ENCODE measurements at places on chromosomes 3 and 15. TPM values are rescaled to one million over a fixed set of nuclear protein-coding genes. Genes with fewer than 3 reads are reported as not detected.

DNA sequence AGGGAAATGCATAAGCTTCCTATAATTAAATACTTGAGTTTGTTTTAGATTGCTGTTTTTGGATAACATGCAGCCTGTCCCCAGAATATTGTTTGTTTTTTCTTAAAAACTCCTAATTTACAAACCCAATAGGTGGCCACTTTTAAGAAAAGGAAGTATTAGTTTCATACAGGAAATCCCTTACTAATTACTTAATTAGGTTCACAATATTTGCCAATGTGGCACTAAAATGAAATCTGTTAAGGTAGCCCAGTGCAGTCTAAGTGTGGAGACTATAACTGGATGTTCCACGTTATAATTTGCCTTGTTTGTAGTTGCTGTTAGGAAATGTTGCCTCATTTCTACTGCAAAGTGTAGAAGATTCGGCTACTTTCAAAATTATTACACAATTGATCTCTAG, 195.8 kb downstream of the BBX start:
- no peak for DNase-seq

DNA sequence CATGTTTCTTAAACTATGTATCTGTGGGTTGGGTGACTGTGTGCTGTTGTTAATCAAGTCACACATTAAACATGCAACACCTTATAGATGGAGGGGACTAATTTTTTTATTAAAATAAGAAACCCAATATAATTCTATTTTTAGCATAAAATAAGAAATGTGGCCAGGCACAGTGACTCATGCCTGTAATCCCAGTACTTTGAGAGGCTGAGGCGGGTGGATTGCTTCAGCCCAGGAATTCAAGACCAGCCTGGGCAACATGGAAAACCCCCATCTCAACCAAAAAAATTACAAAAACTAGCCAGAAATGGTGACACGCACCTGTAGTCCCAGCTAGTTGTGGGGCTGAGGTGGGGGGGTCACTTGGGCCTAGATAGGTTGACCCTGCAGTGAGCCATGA, 1021.0 kb downstream of the EPHA3 start:
- no peak for DNase-seq

DNA sequence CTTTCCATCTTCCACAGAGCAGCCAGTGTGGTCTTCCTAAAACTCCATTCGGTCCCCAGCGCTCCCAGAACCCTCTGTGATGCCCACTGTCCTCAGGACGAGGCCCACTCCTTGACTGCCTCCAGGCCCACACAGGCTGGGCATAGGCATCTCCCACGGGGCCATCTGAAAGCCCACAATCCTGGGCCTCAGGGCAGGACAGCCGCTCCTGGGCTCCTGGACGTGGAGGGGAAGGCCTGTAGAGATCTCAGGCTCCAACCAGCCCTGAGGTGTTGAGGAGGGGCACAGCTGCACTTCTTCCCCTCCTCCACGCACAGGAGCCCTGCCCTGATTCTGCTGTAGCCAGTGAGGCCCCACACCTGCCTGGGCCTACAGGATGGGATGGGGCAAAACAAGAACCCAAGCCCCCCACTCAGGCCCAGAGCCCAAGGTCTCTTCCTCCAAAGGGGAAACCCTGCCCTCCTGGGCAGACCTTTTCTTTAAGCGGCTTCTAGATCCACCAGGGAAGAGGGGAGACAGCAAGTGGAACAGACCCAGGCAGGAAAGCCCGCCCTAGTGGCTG, 25.9 kb downstream of the SHISA5 start:
- no peak for DNase-seq

GRCh38 chr3:193594946-193595689, 2.1 kb downstream of the OPA1 start:
- no peak for DNase-seq

DNA sequence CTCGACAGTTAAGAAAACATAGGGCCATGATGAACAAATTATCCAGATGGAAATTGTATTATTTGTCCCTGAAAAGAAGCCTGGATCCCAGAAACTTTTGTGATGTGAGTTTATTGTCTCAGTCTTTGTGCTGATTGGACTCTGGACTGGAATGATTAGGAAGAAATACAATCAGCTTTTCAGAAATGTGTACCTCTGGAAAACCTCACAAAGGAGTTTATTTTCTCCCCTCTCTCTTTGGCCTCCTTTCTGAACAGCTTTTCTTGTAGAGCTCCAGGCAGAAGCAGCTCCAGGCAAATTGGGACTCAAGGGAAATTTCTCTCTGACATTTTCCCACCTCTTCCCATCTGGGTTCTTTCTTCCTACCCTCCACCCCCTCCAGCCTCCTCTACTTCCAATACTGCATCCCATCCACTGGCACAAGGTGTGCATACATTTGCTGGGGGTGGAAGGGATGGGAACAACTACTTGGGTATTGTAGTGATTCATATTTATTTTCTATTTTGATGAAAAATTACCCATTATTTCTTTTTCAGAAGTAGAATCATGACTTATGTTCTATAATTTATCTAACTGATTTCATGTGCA, 119.7 kb downstream of the CD47 start:
- no peak for DNase-seq

- DNase-seq: peak; percentile 65
Observed at GRCh38 chr3:176939022-176939817, 258.1 kb downstream of the TBL1XR1 start.

- DNase-seq: no peak
Observed at GRCh38 chr3:59845386-59845785, 795.6 kb upstream of the CFAP20DC start.

GRCh38 chr3:195208183-195208582, 62.8 kb downstream of the XXYLT1 start:
- DNase-seq: no peak

- no peak for DNase-seq
Observed at GRCh38 chr3:13507570-13508339, 27.6 kb downstream of the HDAC11 start.

DNA sequence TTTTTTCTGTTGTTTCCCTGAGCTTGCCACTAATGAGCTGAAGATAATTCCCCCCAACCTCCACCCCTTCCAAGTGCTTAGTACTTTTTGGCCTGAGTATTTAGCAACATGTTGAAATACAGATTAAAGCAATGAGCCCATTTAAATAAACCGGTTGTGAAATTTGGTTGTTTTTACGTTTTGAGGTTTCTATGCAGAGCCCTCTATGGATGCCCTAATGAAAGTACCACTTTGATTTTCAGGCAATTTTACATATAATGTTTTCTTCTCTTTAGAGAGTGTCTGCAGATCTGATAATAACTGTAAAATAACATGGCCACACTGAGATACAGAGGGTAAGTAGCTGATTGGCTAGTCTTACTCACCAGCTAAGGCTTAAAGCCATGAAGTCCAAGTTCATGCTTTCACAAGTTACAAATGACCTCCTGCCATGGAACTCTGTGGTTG, 139.4 kb upstream of the SLC7A14 start:
- DNase-seq: no peak

- DNase-seq: no peak
Observed at GRCh38 chr3:45933591-45933990, 9.7 kb upstream of the CXCR6 start.

- DNase-seq: peak; percentile 61
Observed at GRCh38 chr3:171974986-171975837, 64.2 kb upstream of the FNDC3B start.

DNA sequence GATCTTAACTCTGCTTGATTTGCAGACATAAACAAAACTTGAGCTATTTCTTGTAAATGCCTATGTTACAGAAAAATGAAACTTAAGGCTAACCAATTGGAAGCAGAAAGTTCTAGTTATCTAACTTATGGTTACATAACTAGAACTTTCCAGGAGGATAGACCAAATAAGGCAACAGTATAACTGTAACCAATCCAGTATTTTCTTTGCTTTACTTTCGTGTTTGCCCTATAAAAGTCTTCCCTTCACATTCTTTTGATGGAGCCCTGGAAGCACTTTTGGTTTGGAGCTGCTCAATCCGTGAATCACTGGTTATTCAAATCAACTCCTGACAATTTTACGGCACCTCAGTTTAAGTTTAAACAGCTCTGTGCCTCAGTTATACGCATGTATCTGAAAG, 164.6 kb downstream of the SUCLG2 start:
- peak; percentile 7 for DNase-seq

GRCh38 chr3:23740517-23740965, 65.2 kb upstream of the UBE2E1 start:
- DNase-seq: no peak

GRCh38 chr15:39031596-39031995, 467.0 kb upstream of the RASGRP1 start:
- DNase-seq: no peak

DNA sequence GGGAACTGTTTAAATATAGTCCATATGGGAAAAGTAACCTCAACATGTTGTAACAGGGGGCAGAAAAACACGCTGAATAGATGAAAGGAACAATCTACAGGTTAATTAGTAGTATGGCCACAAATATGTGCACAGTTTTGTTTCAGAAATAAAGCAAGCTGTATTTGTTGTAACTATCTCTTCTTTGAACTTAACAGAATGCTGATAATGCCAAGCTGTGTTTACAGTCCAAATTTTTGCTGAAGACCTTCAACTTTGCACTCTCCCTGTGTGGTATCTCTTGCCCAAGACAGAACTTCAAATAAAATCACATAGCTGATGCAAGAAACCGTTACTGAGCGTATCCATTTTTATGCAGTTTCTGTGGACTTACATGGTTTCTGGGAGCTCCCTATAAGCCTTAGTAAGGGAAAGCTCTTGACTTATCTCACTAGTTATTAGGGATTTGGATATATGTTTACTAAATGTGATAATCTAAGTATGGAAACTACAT, 425.4 kb upstream of the TPRG1 start:
- DNase-seq: no peak

DNA sequence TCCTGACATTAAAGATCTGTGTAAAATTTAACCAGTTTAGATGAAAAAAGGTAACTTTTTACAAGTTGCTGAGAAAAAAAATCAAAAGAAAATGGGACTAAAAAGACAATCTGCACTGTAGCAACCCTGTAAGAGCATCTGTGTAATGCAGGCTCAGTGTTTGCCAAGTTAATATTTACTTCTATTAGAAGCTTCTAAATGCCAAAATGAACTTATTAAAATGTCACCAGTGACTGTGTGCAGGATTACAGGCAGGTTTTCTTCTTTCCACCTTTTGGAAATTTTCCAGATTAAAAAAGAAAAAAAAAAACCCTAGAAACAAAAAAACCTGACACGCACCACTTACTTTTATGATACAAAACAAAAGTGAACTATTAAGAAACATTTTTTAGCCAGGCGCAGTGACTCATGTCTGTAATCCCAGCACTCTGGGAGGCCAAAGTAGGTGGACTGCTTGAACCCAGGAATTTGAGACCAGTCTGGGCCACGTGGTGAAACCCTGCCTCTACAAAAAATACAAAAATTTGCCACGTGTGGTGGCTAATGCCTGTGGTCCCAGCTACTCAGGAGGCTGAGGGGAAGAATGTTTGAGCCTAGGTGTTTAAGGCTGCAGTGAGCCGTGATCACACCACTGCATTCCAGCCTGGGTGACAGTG, 87.2 kb downstream of the TJP1 start:
- DNase-seq: no peak

- DNase-seq: no peak
Observed at GRCh38 chr15:64058279-64058678, 12.0 kb upstream of the DAPK2 start.

DNA sequence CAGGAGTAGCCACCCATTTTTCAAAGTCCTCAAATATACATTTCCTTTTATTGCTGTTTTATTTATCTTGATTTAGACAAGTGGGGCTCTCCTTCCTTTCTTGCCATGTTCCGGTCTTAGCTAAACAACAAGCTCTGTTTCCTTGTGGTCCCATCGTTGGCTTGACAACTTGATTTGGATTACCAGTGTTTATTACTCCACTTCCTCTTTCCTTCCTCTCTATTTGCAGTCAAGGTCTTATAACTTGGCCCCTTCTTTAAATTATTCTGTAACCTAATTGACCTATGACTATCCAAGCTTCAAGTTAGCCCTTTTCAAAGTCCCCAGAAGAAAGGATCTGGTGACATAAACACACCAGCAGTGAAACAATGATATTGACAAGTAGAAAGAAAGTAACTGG, 130.6 kb upstream of the STT3B start:
- no peak for DNase-seq

DNA sequence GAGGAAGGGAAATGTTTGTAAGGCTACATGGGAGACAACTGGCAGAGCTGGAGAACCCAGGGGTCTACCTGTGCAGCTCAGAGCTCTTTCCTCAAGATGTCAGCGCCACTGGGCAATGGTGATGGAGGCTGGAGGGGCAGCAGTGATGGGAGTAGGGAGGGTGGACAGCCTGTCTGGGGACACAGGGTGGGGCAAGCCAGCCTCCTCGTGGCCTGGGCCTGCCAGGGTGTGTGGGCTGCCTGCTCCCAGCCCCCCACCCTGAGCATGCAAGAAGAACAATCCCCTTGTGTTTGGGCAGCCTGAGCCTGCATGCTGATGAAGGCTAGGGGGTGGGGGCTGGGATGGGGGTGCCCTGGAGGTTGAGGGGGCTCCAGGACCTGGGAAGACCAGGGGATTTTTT, 1.2 kb downstream of the PCBP4 start:
- DNase-seq: no peak

- DNase-seq: no peak
Observed at GRCh38 chr3:155763870-155764463, 19.1 kb upstream of the PLCH1 start.

GRCh38 chr3:58386626-58387365, 46.8 kb downstream of the PDHB start:
- DNase-seq: peak; percentile 41

DNA sequence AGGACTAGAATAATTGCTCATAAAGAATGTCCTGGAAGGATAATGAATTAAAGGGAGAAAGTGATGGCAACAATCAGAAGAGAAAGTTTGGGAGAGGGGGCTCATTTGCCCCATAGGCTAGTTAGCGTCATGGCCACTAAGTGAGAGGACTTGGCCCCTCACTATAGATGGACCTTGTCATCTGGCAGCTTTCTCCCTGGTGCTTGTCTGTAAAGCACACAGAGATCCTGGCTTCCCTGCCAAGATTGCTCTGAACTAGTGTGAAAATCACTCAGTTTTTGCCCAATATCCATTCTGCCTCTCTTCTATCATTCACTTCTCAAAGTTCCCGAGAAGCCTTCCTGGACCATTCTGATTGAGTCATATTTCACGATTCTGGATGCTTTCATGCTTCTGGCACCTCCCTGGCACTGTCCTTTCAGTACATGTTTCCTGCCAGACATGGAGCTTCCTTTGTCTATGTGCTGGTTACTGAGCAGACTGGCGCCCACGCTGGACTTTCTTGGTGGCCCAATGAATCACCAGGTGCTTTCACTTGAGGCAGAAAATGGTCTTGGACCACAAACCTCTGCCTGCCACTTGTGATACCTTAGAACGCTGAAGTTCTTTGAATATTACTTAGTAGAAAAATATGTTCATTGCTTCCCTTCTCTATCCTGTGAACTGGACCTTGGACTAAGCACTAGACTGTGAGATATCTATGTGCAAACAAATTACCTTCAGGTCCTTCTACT, 709.6 kb upstream of the CFAP20DC start:
- DNase-seq: no peak

- no peak for DNase-seq
Observed at GRCh38 chr15:99486371-99487336, 79.1 kb upstream of the MEF2A start.

- DNase-seq: no peak
Observed at GRCh38 chr15:51579012-51579411, 43.6 kb downstream of the DMXL2 start.

- no peak for DNase-seq
Observed at GRCh38 chr3:120348065-120348990, 826 bp downstream of the LRRC58 start.

Gene TP63
- not detected for polyA plus RNA-seq

Gene FGD5
- not detected for polyA plus RNA-seq

Gene NDUFAF3
- 47.0 TPM for polyA plus RNA-seq

Gene GREM1
- 2,326 TPM for polyA plus RNA-seq

Gene CELF6
- 0.10 TPM for polyA plus RNA-seq

Gene PAQR5
- 9.7 TPM for polyA plus RNA-seq

Gene HSPBAP1
- polyA plus RNA-seq: 6.3 TPM
